ENCODE measurements at places on chromosomes 12 and 14. TPM values are rescaled to one million over a fixed set of nuclear protein-coding genes. Genes with fewer than 3 reads are reported as not detected.

DNA sequence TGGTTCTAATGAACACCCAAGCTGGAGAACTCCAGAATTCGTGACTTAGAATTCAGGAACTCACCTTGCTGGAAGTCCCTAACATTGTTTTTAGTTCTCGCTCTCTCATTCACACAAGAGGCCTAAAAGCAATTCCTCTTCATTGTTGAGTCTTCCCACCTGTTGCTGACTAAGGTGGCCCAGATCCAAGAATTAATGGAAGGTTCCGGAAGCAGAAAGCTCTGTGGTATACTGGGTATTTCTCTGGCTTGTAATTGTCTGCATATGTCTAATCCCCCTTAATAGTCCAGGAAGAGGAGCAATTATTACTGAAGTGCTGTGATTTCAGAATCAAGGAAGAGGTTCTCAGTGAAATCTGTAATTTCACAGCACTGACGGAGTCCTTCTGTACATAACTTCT, 31.4 kb downstream of the TMEM233 start:
- DNase-seq: no peak

GRCh38 chr12:10361622-10362021, 28.2 kb downstream of the KLRK1 start:
- peak; percentile 28 for DNase-seq

- DNase-seq: no peak
Measured at GRCh38 chr12:11651785-11652184, 2.3 kb downstream of the ETV6 start.

DNA sequence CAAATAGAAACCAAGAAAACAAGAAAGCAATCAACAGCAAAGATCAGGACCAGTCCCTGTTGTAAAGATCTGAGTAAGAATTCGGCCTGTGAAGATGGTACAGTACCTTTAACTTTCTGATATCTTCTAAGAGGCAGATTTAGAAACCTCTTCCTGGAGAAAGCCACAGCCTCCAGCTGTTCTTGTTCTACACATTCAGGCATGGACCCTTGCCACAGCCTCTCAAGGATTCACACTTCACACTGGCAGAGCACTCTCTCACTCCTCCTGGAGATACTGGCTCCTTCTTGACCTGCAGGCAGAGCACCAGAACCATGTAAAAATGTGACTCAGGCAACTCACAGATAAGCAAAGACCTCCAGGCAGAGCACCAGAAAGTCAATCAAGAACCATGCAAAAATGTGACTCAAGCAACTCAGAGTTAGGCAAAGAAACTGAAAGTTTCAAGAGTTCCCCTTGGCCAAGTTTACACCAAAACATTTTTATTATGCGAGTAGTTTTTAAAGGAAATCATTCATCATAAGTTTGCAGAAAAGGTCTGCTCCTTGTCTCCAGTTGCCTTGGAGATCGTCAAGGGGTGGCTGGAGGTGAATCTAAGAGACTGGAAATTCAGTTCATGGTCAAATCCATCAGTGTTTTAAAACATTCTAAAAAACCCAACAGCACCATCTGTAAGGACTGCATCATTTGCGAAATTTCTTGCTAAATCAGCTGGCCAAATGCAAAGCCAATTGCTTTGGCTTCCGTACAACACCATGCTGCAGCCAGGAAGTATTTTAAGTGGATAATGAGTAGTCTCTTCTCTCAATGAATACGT, 119.3 kb upstream of the MDM1 start:
- no peak for DNase-seq

GRCh38 chr12:65081496-65081895, 39.6 kb downstream of the WIF1 start:
- no peak for DNase-seq

DNA sequence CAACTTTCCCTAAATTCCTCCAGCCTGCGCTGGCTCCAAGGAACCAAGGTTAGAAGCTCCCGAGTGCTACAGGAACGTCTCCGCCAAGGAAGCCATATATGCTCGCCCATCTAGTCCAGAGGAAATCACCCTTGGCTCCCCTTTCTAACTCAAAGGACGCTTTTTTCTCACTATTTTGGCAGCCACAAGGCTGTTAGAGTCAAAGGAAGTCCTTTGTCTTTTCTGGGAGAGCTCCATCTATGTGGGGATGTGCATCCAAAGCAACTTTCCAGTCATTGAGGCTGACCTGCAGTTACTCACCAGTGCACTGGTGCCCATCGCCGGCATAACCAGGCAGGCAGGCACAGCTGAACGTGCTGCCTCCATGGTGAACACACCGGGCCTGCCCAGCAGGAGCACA, 37.6 kb downstream of the RTRAF start:
- DNase-seq: no peak

DNA sequence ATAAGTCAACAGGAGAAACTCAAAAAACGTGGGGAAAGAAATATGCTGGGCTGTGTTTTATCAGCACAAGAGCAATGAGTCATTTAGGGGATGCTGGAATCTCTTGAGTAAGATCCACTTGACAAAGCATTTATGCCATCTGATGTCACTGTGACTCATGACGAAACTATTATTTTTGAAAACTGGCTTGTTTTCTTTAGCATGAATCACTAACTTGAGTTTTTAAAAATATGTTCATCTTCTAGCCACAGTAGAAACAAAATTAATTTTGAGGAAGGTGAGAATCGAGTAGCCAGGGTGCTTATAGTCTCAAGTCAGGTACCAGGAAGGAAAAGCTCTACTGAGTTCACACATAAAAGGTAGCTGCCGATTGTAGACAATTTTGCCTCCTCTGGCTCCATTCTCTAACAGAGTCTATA, 456.2 kb upstream of the MGAT4C start:
- no peak for DNase-seq

DNA sequence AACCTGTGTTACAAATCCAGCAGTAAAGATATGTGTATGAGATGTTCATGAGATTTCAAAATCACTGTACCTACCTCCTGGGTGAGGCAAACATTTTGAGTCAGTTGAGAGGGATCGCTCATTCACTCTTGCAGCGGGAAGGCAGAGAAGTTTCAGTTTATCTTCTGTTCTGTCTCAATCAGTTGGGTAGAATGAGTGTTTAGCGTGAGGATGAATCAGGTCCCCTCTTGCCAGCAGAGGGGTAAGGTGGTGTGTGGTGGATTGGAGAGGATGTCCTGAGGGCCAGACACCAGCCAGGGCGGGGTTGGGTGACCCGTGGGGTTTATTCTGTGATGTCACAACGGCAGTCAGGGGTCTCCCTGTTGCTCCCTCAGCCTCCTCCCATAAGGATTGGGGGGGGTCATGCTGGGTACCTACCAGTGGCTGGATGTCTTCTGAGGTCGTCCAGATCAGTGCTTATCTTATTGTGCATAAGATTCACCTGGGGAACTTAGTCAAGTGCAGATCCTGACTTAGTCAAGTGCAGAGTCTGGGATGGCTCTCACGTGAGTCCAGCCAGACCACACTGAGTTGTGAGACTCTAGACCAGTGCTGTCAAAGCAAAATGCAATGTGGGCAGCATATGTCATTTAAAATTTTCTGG, at the start of gene GSG1:
GSG1 (minus strand) TSS at position 277 of the 643 bp plus-strand sequence; CDS start at position 122, 155 bp downstream.
- no peak for DNase-seq

- no peak for DNase-seq
Measured at GRCh38 chr12:122596838-122597237, 69.8 kb downstream of the KNTC1 start.

- DNase-seq: no peak
Measured at GRCh38 chr12:67456431-67456901, 187.3 kb downstream of the CAND1 start.

DNA sequence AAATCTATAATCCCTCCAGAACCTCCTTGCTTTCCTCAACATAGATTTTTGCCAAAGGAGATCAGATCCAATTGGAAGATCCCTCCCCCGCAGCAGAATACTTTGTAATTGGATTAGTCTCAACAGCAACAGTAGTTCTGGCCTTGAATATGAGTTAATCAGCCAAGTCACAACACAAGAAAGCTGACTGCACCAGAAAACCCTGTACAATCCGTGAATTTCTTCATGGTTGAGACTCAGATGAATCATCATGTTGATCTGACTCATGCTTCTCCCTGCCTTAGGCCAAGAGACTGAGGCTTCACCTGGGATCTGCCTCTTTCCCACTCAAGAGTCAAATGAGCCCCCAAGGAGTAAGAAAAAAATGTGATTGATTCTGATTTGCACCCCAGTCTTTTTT, 3.0 kb upstream of the METTL17 start:
- DNase-seq: no peak

GRCh38 chr12:106594447-106594846, 11.6 kb downstream of the RFX4 start:
- no peak for DNase-seq

The CLEC4C gene
- 0.23 TPM for polyA plus RNA-seq

The KCNMB4 gene
- 25.3 TPM for polyA plus RNA-seq

The MYF6 gene
- polyA plus RNA-seq: 0.15 TPM

The LRIG3 gene
- polyA plus RNA-seq: 43.7 TPM

The BICDL1 gene
- 37.8 TPM for polyA plus RNA-seq

The GPR84 gene
- polyA plus RNA-seq: 0.15 TPM

The PLEKHG7 gene
- 0.68 TPM for polyA plus RNA-seq

The DLGAP5 gene
- 49.9 TPM for polyA plus RNA-seq

The ACTR10 gene
- polyA plus RNA-seq: 112 TPM

The GPR68 gene
- 3.1 TPM for polyA plus RNA-seq

Data from left kidney (tissue), 8 donors.